Fibroblast of pulmonary artery (primary cell): ENCODE measurements at places on chromosomes 12 and 14.

DNA sequence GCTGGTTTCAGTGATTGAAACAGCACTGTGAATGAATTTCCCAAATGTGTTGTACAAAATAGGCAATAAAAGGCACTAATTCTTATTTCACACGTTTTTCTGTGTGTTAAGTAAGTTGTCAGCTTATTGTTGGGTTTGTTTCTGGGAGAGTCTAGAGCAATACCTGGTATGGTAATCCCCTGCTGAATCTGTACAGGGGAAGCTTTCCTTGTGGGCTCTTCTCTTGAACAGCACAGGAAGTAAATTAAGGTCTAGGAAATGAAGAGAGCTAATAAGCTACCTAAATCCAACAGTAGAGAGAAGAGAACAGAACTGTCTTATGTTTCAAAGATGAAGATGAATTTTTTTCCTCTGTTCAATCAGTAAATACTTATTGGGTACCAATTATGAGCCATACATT lies 406.7 kb downstream of the TMTC2 start:
- DNase-seq = no peak

DNA sequence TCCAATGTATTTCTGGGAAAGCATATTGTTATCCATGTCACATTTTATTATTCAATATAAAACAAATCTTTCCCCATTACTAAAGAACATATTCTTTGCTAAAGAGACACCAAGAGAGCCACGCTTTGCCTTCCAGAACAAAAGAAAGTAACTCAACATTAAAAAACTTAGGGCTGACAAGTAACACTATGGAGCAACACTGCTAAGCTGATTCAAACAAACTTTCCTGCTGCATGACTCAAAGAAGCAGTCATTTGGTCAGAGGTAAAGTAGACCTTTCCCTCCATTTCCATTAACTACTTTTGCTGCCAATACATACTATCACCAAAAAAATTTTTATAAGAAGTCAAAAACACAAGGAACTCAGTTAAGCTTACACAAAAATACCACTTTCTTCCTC lies 83.0 kb downstream of the DENND5B start:
- DNase-seq = peak; percentile 54

DNA sequence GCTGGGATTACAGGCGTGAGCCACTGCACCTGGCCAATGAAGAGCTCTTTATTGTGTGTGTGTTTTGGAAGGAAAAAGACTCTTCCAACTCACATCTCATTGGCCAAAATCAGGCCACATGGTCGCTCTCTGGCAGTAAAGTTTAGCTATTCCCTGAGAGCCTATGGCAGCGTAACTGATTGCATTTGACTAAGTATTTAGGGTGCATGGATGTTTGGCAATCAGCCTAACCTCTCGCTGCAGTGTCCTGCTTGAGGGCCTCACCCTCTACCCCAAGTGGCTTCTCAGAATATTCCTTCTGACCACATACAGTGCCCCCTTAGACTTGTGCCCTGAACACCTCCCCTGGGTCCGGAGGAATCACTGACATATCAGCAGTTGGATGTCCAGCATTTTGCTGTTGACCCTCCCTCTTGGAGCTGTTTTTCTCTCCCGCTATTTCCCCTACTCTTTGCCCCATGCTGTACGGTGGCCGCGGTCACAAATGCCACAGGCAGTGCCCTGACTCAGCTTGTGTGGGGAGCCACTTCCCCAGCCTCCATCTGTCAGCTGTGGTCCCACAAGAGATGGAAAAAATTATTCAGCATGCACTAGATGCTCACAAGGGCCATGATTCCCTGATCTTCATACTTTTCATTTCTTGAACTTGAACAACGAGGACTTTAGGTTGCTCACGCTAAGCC lies 9.5 kb downstream of the PHETA1 start:
- no peak for DNase-seq

DNA sequence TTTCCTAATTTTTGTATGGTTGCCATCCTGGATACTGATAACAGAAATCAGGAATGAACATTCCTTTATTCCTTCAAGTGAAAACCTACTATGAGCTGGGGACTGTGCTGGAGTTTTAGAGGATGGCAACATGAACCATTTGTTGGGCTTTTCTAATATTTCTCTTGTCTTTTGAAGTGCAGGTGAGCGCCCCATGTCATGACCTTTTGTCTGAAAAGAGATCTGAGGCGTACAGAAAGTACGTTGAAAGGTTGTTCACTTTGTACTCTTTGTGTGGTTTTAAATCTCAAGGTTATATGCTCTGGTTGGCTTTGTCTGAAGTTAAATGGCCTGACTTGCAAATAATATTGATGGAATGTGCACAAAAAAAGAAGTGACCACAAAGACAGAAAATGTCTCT lies 79.0 kb downstream of the GAS2L3 start:
- no peak for DNase-seq

- DNase-seq = no peak
Observed at GRCh38 chr12:26269562-26270284, 74.3 kb downstream of the SSPN start.

- no peak for DNase-seq
Observed at GRCh38 chr12:86139671-86140070, 116.5 kb downstream of the MGAT4C start.

- peak; percentile 79 for DNase-seq
Observed at GRCh38 chr12:78928200-78929074, 63.9 kb downstream of the SYT1 start.

DNA sequence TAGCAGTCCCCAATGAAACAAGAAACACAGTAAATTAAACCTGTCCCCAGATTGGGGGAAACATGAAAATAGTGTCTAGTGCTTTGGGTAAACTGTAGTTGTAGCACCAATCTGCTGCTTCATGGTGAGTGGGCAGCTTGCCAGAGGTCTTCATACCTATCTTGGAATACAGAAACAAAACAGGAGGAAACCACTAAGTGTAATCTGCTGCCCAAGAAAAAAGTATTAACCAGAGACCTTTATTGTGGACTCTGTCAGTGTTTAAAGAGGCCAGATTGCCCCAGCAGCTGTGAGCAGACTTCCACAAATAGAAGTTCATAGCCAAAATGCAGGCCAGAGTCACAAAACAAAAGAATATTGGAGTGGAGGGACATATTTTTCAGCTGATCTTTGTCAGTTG lies 2.3 kb downstream of the ISCU start:
- no peak for DNase-seq

DNA sequence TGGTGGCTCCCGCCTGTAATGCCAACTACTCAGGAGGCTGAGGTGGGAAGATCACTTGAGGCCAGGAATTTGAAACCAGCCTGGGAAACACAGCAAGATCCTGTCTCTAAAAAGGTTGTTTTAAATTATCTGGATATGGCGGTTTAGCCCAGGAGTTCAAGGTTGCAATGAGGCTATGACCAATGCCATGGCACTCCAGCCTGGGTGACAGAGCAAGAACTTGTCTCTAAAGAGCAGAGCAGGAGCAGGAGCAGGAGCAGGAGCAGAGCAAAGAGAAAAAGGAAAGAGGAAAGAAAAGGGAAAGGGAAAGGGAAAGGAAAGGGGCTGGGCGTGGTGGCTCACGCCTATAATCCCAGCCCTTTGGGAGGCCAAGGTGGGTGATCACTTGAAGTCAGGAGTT lies 15.1 kb downstream of the DCP1B start:
- DNase-seq = no peak

- DNase-seq = no peak
Observed at GRCh38 chr12:131734336-131735152, 23.7 kb downstream of the SFSWAP start.

GRCh38 chr12:99128246-99128802 lies 483.2 kb downstream of the APAF1 start:
- no peak for DNase-seq
